ENCODE measurements at places on chromosomes 12 and 14.

GRCh38 chr12:109016978-109017377, 3.9 kb downstream of the SVOP start:
- DNase-seq = no peak

DNA sequence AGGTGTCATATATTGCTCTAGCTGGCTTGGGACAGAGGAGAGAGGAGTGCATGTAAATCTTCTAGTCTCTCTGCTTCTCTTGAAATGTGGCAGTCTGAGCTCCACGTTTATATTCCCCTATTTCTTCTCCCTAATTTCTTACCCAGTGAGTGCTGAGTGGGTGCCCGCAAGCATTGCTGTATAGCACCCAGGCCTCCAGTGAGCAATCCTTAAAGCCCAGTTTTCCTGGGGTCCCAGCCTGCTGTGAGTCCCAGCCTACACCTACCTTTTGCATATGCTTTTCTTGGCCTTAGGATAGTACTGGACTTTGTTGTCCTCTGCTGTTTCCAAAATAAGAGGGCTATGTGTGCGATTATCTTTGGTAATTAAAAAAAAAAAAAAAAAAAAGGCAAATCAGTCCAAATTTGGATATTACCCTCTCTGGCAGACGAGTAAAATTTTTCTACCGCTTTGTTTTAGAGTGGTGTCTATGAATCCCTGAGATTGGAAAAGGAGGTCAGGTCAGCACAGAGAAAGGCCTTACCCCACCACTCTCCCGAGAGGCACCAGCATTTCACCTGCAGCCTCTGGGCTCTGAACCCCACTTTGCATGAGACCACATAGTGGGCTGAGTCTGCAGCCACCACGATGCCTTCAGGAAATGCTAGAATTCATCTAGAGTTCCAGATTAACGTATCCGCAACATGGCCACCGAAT, 1.1 kb downstream of the MGST1 start:
- DNase-seq = no peak

GRCh38 chr14:24458736-24459135, 16.2 kb upstream of the SDR39U1 start:
- no peak for DNase-seq

DNA sequence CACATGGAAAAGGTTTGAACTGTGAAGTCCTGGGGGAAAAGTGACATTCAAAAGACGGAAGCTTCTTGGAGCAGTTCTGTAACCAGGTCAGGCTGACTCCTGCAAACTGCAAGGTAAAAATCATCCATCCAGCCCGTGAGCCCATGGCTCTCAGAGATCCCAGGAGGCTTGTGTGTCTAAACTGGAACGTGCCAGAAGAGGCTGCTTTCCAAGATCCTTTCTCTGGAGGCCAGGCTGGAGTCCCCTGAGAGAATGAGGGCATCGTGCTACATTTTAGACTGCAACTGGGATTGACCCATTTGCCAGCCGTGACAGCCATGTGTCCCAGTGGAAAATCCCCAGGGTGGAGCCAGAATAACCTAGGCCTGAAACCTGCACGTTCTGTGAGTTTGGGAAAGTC, 7.8 kb upstream of the WSCD2 start:
- DNase-seq = no peak

- no peak for DNase-seq
These were observed 4.1 kb downstream of the CACNA2D4 start for GRCh38 chr12:1914114-1914911.

GRCh38 chr12:16606991-16607390, 1.0 kb upstream of the LMO3 start:
- no peak for DNase-seq

GRCh38 chr14:22512106-22512814, 76.8 kb downstream of the DAD1 start:
- no peak for DNase-seq

GRCh38 chr12:21940549-21941505, at the start of gene ABCC9:
ABCC9 (minus strand) TSS chr12:21941426; CDS start chr12:21936674, 4,752 bp downstream.
- DNase-seq = no peak

GRCh38 chr14:75578102-75578785, at the start of gene FLVCR2:
FLVCR2 (plus strand) TSS chr14:75578620; CDS start chr14:75578973, 353 bp downstream.
- DNase-seq = peak; percentile 64

GRCh38 chr14:76752744-76753143, 8.5 kb upstream of the VASH1 start:
- no peak for DNase-seq

DNA sequence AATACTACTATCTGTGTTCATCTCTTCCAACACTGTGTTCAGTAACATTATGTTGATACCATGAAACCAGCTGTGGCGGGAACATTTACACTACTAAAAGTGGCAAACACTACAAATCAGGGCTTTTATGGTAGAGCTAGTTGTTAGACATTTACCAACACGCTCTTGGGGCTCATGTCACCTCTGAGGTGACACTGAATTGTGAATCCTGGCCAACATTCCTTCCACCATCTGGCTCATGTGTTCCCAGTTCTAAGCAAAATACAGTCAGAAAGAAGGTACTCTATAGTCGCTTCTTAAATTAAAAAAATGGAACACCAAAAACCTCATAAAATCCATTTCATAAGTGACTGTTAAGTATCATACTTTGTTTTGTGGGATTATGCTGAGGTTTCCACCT, 436.6 kb downstream of the FUT8 start:
- DNase-seq = no peak

DNA sequence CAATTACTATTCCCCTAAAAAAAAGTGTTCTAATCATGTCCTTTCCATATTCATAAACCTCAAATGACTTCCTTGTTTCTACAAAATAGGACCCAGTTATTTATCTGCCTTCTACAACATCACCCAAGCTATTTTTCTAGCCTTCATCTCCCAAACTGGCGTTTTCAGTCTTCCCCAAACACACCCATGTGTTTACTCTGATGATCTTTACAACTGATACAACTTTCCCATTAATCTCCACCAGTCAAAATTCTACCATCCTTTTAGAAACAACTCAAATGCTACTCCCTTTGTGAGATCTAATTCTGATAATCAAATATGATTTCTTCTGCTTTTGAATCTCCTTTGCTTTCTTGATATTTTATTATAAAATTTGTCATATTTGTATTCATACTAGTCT, 114.5 kb downstream of the DUSP6 start:
- no peak for DNase-seq
